ENCODE measurements at places on chromosomes 7 and 10.
A peak's percentile ranks its signal among the peaks of the same experiment; 100 is the strongest.

GRCh38 chr10:89215511-89215910 lies 8.4 kb upstream of the CH25H start:
- DNase-seq: no peak

GRCh38 chr10:117668327-117669008 lies 125.9 kb downstream of the EMX2 start:
- DNase-seq: no peak

- no peak for DNase-seq
These were observed 208.4 kb upstream of the TCERG1L start for GRCh38 chr10:131519723-131520605.

GRCh38 chr10:88245974-88246511 lies 337.1 kb downstream of the RNLS start:
- no peak for DNase-seq

- DNase-seq: no peak
These were observed 11.1 kb downstream of the TRPV6 start for GRCh38 chr7:142874409-142874808.

DNA sequence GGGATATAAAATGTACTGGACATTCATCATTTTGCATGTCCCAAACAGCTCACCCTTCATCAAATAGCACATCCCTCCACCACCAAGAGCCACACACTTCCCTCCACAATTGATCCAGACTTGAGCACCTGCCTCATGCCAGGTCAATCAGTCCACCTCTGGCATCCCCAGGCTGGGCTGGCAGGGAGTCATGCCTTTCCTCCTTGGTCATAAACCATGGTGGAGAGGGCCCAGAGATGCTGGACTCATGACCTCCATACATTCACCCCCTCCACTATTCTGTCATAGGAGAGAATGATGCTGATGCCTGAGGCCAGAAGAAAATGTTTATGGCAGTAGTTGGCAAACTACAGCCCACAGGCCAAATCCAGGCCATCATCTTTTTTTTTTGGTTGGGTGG lies 16.1 kb upstream of the GDF10 start:
- no peak for DNase-seq

GRCh38 chr7:96347471-96347870 lies 25.6 kb upstream of the SLC25A13 start:
- no peak for DNase-seq

DNA sequence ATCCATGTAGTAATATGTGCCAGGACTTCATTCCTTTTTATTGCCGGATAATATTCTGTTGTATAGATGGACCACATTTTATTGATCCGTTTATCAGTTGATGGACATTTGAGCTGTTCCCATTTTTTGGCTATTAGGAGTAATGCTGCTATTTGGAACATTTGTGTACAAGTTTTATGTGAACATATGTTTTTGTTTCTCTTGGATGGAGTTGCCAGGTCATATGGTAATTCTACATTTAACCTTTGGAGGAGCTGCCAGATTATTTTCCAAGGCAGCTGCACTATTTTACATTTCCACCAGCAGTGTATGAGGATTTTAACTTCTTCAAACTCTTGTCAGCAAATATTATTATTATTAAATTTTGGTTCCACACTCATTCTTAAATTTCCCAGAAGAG lies 59.2 kb downstream of the C10orf90 start:
- no peak for DNase-seq

- no peak for DNase-seq
These were observed 29.6 kb downstream of the COL13A1 start for GRCh38 chr10:69831231-69831855.

DNA sequence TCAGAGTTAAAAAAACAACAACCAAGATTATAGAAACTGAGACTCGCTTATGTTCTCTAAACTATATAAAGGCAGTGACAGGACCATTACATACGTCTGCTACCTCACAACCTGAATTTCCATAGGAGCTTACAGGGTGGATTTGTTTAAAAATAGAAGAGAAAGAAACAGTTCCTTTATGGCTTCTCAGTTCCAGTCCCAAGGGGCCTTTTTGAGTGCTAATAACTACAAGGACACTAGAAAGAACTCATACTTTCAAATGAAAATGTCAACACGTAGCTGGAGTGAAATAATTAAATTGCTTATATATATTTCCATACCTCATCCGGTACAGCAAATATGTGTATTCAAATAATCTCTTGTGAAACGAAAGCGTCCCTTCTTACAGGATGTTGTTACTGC lies 19.7 kb downstream of the TSPAN12 start:
- DNase-seq: no peak

DNA sequence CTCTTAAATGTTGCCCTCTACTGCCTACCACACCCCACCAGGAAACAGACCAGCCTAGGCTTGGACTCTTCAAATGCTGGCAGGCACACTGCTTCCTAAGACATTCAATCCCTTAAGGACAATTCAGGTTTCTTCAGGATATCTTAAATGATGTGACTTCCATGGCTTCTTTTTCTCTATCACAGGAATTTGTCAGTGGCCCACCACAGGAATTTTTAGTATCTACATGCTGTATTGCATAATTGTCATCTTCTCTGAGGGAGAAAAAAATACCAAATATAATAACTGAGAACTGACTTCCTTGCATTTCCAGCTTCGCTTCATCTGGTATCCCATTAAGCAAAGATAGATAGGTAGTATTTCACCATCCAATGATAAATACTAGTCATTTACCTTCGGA lies 129.3 kb downstream of the WNT2 start:
- DNase-seq: peak; percentile 48

DNA sequence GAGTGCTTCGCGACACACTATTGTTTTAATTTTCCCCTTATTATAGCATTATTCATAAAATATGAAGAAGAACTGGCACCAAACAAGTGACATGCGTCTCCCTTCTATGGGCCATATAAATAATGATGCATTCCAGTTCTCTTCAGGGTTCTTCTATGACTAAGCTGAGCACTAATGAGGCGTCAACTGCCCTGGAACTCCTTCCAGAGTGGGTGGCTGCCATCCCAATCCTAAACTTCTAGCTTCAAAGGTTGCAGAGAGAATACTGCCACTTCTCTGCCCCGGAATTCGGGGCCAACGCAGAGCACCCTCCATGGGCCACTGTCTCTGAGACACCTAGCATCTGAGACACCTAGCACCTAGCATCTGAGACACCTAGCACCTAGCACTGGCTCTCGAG lies 37.7 kb upstream of the FOXI2 start:
- DNase-seq: no peak

DNA sequence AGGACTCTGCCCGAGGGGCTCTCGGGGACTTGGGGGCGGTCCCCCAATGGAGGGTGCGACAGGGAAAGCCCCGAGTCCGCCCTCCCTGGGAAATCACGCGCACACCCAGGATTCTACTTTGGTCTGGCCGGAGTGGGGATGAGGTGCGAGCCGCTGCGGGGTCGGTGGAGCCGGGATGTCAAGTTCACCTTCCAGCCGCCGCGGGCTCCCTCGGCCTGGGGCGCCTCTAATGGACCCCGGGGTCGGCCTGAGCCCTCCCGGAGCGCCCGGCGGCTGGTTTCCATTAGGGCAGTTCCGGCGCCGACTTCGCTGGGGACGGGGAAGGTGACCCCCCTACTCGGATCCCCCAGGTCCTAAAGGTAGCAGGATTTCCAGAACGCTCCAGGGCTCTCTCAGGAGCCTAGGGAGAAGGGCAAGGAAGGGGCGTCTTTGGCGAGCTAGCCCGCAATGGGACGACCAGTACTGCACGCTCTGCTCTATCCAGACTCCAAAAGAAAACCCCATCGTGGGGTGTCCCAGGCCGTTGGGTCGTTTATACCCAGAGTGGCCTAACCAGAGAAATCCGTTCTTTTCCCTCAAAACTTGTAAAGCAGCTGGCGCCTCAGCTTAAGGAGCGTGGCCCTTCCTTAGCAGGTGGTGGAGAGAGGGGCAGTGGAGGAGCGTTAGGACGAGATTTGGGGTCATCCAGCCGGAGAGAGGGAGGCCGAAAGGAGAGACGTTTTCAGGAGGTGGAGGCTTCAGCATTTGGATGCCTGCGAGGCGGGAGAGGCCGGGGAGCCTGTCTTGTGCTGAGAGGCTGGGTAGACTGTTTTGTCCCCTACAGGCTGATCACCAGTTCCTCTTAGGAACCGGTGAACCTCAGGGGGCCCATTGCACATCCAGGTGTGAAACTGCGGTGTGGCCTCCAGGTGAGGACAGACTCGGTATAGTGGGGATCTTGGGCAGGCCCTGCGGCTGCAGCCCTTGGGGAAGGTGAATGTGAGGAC lies 860 bp upstream of the WDR86 start:
- DNase-seq: no peak

DNA sequence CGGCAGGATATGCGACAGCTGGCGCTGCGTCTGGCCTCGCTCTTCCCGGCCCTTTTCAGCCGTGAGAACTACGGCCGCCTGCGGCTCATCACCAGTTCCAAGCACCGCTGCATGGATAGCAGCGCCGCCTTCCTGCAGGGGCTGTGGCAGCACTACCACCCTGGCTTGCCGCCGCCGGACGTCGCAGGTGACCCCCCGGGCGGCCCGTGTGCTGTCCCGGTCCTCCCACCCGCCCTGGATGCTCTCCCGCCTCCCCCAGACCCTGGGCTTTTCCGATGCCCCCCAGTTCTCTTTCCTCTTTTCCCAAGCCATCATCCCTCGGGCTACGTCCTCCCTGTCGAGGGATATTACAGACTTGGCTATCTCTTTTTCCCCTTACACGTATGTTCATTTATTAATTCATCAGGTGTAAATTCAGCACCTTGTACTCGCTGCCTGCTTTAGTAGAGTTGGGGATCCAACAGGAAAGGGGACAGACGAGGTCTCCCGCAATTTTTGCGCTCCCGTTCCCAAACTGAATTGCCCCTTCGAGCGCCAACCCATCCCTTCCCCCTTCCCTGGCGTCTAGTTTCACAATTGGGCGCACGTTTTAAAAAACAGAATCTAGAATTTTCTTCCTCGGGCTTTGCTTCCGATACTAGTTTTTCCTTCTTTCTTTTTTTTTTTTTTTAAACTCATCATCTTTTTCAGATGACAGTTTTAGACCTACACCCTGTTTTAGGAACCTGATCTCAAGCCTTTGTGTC lies 846 bp downstream of the MINPP1 start:
- peak; percentile 77 for DNase-seq

DNA sequence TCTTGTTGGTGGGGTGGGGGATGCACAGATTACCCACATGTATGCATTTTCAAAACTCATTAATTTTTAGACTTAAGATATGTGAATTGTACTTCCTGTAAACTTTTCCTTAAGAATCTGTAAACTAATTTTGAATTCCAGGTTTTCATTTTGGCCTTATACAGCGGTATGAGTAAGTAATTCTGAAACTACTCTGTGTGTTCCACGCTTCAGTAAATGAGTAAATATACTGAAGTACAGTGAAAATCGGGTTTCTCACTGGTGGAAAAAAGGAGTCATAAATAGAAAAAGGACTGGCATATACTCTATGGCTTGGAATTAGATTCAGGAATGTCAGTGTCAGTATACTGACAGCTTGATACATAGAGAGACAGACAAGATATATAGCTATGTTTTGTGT lies 72.8 kb downstream of the CTTNBP2 start:
- DNase-seq: no peak

DNA sequence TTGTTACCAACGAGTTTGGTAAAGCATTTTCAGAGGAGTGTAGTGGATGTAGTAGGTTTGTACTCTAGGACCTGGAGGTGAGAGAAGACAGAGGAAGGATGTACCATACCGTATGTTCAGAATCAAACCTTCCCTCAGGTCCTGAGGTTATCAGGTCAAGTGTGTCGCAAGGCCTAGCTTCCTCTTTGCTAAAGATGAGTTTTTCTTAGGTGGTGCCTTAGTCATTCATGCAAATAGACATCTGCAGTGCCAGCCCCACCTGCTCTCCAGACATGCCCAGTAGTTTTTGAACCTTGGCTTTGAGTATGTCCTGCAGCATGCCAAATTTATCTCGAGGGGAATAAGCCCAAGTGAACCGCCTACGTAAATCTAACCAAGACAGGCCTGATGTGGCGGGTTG lies 71.3 kb downstream of the HDAC9 start:
- DNase-seq: no peak

GRCh38 chr10:101529725-101530553 lies 58.1 kb downstream of the POLL start:
- DNase-seq: no peak

DNA sequence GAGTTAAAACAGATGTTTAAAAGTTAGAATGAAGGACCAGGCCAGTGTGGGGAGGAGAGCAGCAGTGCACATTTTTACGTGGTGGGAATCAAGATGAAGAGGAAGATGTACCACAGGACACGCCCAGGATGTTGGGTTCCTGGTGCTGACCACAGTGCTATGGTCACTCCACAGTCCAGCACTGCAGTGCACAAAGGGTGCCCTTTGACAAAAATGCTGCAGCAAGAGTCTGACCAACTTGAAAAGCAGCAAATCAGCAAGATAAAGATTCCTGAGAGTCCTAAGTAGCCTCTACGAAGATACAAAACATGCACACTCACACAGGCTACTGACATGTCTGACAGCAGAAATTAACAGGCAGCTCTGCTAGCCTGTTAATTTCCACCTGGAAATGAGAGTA lies 107.1 kb downstream of the PIP4K2A start:
- peak; percentile 43 for DNase-seq

Data from mesenchymal stem cell (in vitro differentiated cells and primary cell).